Stimulated activated CD8-positive, alpha-beta memory T cell treated with anti-CD3 and anti-CD28 coated beads, Interleukin-7, amount 100 ng/mL, for 1 hour (primary cell): ENCODE measurements at places on chromosomes 6 and 20.

GRCh38 chr6:2960935-2961334 lies 10.4 kb downstream of the SERPINB6 start:
- DNase-seq: no peak

- no peak for DNase-seq
Measured at GRCh38 chr6:151796842-151797530, 10.5 kb upstream of the ESR1 start.

- DNase-seq: no peak
Measured at GRCh38 chr6:135202836-135203235, 21.7 kb downstream of the MYB start.

- no peak for DNase-seq
Measured at GRCh38 chr6:42555477-42556457, 8.1 kb upstream of the UBR2 start.

DNA sequence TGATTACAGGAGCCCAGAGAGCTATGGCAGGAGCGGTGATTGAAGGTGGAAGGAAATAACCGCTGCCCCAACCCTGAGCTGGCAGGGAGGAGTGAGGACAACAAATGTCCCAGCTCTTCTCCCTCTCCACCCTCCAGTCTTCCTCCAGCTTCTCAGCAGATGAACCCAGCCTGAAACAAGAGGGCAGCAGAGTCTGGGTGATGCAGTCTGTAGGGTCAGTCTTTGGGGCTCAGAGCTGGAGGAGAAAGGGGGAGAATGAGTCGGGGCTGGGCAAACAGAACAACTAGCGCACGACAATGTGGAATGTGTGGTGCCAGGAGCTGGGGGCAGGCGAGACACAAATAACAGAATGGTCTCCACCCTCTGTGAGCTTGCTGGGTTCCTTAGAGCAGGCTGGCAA lies 4.5 kb upstream of the GUCA1A start:
- DNase-seq: no peak

- no peak for DNase-seq
Measured at GRCh38 chr6:4849226-4850022, 73.2 kb downstream of the CDYL start.

GRCh38 chr6:6386010-6386409 lies 65.5 kb upstream of the F13A1 start:
- no peak for DNase-seq

DNA sequence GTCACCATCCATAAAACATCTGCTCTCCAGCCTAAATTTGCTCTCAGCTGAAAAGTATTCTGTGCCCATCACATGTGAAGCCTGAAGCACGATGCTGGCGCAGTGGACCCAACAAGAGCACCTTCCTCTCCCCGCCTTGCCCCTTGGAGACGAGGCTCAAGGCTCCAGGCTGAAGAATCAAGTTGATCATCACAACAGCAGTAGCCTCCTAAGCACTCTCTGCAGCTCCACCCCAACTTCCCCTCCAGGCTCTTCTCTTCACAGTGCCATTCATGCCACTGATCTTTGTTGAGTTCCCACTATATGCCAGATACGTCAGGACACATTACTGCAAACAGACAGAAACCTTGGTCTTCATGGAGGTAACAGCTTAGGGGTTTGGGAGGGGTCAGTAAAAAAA lies 41.6 kb upstream of the ZNF217 start:
- no peak for DNase-seq

- DNase-seq: no peak
Measured at GRCh38 chr6:148516217-148516616, 173.6 kb downstream of the SASH1 start.

DNA sequence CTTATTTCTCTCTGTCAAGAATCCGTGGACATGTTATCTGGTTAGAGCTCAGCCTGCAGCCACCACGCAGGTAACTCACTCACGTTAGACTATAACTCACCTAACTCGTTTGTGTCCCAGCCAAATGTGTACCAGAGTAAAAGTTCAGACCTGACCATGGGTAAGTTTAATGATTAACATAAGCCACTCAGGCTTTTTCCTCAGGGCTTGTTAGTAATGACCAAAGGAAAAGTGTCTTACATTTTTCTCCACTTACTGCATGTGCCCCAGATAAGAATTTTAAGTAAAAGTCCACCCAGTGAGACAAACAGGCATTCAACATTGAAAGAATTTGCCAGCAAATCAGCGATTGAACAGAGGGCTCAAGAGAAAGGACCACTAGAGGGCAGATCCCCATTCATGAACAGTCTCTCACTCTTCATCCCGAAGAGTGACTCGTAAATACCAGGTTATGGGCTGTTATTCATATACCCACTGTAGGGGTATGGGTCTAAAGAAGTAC lies at the start of gene PKHD1:
Gene PKHD1 (minus strand): TSS at position 116 of the 502 bp plus-strand sequence. CDS start 2,680 bp downstream, outside the sequence.
- DNase-seq: no peak

GRCh38 chr6:101398716-101399615 lies 5.5 kb downstream of the GRIK2 start:
- no peak for DNase-seq

- DNase-seq: no peak
Measured at GRCh38 chr6:16819752-16820151, 58.5 kb upstream of the ATXN1 start.

GRCh38 chr20:61526907-61527306 lies 274.8 kb downstream of the CDH4 start:
- no peak for DNase-seq

DNA sequence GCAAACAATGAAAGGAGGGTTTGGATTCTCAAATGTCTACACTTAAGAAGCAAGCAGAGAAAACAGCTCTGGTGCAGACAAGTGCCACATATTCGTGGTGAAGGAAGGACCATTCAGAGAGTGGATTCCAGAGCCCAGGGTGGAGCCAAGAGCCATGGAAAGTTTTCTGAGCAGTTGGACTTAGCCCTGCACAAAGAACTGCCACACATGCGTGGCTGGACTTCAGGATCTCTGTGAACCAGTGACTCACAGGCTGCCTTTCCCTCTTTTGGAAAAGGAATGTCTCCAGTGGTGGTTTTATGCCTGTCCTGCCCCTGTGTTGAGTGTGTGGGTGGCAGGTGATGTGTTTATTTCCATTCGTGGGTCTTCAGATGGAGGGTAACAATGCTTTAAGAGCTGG lies 489.5 kb downstream of the CDH26 start:
- DNase-seq: no peak

GRCh38 chr6:145540741-145541140 lies 194.6 kb downstream of the EPM2A start:
- DNase-seq: no peak

GRCh38 chr6:90467546-90467945 lies 119.3 kb downstream of the MAP3K7 start:
- DNase-seq: no peak

GRCh38 chr6:124977067-124977908 lies 15.1 kb downstream of the RNF217 start:
- DNase-seq: no peak

DNA sequence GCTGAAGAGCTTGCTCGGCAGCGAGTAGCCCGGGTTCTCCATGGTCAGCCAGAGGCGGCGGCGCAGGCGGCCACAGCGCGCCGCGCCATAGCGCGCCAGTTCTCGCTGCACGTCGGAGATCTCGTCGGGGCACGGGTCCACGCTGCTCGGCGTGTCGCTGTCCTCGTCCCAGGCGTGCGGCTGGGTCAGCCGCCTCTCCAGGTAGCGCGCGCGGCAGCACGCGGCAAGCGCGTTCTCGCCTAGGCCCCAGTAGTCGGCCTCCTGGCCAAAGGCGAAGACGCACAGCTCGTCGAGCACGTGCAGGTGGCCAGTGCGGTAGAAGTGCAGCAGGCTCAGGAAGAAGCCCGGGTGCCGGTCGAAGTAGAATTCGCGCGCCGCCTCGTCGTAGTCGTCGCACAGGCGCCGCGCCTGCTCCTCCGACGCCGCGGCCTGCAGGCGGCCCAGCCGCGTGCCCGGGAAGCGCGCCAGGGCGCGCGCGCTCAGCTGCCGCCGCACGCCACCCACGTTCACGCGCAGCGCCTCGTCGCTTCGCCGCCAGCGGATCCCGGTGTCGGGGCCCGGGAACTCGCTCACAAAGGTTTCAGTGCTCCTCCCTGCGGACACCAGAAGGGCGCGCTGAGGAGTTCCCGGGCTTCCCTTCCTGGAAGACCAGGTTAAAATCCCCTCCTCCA lies 2.7 kb downstream of the KCNS1 start:
- no peak for DNase-seq
